ENCODE measurements at places on chromosomes 2 and 18.

DNA sequence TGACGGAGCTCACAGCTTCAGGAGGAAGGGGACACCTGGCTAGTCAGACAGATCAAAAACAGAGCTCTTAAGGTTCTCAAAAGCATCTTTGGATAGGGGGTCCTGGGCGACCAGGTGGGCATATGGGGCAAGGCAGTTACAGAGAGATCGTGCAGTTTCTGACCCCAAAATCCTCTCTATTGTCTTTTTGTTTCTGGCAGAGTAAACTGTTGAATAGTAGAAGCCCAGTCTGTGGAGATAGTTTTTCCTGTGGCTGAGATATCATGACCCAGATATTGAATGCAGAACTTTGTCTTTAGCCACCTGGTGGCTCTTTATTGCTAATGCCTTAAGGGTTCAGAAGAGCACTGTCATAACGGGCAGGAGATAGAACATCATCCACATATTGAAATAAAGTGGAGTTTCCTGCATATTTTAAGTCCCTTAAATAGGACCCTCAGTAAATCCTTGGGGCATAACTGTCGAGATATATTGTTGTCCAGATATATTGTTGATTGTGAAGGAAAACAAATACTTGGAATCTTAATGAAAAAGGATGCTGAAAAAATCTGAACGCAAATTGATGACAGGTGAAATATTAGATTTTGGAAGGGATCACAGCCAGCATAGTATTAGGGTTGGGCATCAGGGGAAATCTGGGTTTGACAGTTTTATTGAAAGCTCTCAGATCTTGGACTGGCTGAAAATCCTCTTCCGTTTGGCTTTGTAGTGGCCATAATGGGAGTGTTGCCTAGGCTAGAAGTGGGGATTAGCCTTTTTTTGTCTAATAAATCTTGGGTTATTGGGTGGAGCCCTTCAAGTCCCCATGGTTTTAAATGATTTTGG lies 14.1 kb upstream of the ZDBF2 start:
- no peaks in the 10 kb centered on the region for H3K4me1 ChIP-seq
- H3K27ac ChIP-seq: no peak overlapping the region
- no peaks in the 10 kb centered on the region for H3K36me3 ChIP-seq
- H3K27me3 ChIP-seq: peaks cover 96% of the 10 kb centered on the region
- H3K4me3 ChIP-seq: no peak overlapping the region

DNA sequence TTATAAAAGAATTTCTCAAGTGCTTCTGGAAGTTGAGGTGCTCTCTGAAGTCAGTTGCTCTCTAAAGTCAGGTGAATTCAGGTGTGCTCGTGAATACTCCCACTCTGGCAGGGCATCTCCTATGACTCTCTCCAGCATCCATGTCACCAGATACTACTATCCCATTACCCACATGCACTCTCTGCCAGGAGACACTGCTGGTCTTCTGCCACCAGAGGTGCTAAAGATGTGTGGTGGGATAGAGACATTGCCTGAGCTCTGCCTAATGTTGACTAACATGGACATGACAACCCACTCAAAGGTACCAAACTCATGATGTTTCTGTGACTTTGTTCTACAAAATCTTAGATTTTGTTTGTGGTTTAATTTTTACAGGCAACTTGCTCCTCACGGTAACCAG lies 106.4 kb upstream of the HNRNPA3 start:
- DNase-seq: no peak
- H3K4me3 ChIP-seq: no peak overlapping the region
- H3K27me3 ChIP-seq: no peaks in the 10 kb centered on the region
- no peak overlapping the region for H3K27ac ChIP-seq
- H3K4me1 ChIP-seq: no peaks in the 10 kb centered on the region

GRCh38 chr18:26642440-26643348 lies 94.3 kb upstream of the KCTD1 start:
- no peak overlapping the region for H3K4me3 ChIP-seq
- no peaks in the 10 kb centered on the region for H3K27me3 ChIP-seq
- no peak for DNase-seq
- H3K4me1 ChIP-seq: no peaks in the 10 kb centered on the region

DNA sequence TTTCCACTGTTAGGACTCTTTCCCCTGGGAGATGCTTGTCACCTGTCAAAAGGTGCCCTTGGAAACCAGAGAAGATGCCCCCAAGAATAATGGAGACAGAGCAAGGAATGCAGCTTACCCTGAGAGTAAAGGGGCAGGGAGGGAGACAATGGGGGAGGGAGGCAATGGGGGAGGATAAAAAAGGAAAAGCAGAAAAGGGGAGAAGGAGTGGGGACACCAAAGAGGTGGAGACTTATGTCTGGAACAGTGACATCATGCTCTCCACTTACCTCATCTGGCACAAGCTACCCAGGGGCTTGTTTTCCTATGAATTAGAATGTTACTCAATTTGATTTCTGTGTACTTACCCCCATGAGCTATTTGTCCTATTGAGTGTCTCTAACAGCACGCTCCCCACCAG lies 67.9 kb downstream of the MRO start:
- no peak overlapping the region for H3K27ac ChIP-seq
- no peaks in the 10 kb centered on the region for H3K36me3 ChIP-seq
- H3K4me1 ChIP-seq: no peaks in the 10 kb centered on the region

- H3K27ac ChIP-seq: no peak overlapping the region
- H3K4me3 ChIP-seq: no peak overlapping the region
- no peaks in the 10 kb centered on the region for H3K4me1 ChIP-seq
- H3K36me3 ChIP-seq: no peaks in the 10 kb centered on the region
- H3K27me3 ChIP-seq: no peaks in the 10 kb centered on the region
Observed at GRCh38 chr2:128632501-128632800, 313.8 kb upstream of the HS6ST1 start.

DNA sequence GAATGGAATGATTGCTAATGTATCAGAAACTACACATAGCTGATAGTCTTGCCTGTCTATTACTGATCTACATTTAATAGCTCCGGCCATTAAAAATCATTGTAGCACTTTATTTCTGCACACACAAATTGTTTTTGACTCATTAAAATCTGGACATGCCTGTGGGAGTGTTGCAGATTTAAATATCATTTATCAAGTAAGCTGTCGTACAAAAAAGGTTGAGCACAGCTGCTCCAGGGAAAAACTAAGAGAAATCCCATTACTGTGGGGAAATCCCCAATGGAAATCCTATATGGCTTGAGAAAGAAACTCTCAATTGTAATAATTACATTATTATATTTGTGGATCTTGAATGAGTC lies 99.6 kb upstream of the CERS6 start:
- H3K27ac ChIP-seq: no peak overlapping the region
- DNase-seq: no peak
- H3K36me3 ChIP-seq: no peaks in the 10 kb centered on the region
- H3K4me3 ChIP-seq: no peak overlapping the region
- no peaks in the 10 kb centered on the region for H3K27me3 ChIP-seq

GRCh38 chr2:50478362-50478761 lies 553.6 kb downstream of the NRXN1 start:
- H3K4me1 ChIP-seq: no peaks in the 10 kb centered on the region
- no peak overlapping the region for H3K4me3 ChIP-seq
- H3K36me3 ChIP-seq: no peaks in the 10 kb centered on the region
- no peak overlapping the region for H3K27ac ChIP-seq

DNA sequence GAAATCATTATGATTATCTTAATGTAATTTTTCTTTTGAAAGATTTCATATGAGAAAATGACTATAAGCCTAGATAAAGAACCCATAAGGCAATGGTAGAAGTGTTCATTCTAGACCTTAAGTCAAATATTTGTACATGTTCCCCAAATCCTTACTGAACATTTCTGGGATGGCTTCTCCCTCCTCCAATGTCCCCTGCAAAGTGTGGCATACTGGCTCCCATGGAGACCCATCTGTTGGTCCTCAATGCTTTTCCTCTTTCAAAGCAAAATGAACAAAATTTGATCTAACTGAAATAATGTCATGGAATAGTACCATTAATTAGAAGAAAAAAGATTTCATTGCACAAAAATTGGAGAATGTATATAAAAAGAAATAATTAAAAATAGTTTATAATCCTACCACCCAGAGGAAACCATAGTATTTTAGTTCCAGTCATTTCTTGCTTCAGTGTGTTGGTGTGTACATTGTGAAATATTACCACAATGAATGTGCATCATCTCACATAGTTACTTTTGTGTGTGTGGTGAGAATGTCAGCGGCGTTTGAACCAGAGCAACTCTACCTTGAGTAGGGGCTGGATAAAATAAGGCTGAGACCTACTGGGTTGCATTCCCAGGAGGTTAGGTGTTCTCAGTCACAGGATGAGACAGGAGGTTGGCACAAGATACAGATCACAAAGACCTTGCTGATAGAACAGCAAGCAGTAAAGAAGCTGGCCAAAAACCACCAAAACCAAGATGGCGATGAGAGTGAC lies 181.3 kb downstream of the UXS1 start:
- H3K4me3 ChIP-seq: no peak overlapping the region
- no peaks in the 10 kb centered on the region for H3K4me1 ChIP-seq
- no peaks in the 10 kb centered on the region for H3K36me3 ChIP-seq
- no peak for DNase-seq
- H3K27ac ChIP-seq: no peak overlapping the region
- no peaks in the 10 kb centered on the region for H3K27me3 ChIP-seq

DNA sequence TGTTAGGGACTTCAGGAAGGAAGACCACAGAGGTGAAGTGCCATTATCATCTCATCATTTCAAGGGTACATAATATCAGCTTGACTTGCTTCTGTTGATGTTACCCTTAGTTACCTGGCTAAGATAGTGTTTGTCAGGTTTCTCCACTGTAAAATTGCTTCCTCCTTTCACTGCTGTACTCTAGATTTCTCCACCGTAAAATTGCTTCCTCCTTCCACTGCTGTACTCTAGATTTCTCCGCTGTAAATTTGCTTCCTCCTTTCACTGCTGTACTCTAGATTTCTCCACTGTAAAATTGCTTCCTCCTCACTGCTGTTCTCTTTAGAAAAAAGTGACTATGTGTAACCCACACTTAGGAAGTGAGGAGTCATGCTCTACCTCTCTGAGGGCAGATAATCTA lies 1460.3 kb downstream of the SUCLG1 start:
- H3K4me3 ChIP-seq: no peak overlapping the region
- no peak overlapping the region for H3K27ac ChIP-seq
- no peaks in the 10 kb centered on the region for H3K27me3 ChIP-seq
- H3K36me3 ChIP-seq: no peaks in the 10 kb centered on the region
- DNase-seq: no peak

- no peaks in the 10 kb centered on the region for H3K36me3 ChIP-seq
- H3K4me1 ChIP-seq: no peaks in the 10 kb centered on the region
- H3K4me3 ChIP-seq: no peak overlapping the region
- DNase-seq: no peak
- no peak overlapping the region for H3K27ac ChIP-seq
Observed at GRCh38 chr18:27040796-27041195, 144.3 kb downstream of the CHST9 start.

DNA sequence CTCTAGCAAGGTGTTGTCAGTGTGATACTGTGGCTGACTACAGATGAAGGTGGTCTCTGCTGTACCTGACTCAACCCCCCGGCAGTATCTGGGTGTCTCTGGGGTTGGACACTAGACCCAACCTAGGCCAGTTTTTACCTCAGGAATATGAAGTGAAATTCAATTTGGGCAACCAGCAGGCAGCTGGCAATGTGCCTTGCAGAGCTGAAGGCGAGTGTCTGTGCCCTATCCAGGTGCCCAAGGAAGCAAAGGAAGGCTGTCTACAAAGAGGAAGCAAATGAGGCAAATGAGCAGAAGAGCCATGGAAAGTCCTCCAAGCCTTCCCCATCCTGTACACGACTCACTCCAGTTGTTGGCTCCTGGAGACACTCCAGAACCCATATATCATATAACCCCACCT lies 264.6 kb upstream of the AGAP1 start:
- H3K27ac ChIP-seq: no peak overlapping the region
- DNase-seq: no peak
